Muscle of leg (tissue), 16 donors: ENCODE measurements at places on chromosomes 1 and 21. TPM values are rescaled to one million over a fixed set of nuclear protein-coding genes. Genes with fewer than 3 reads are reported as not detected.

The MTARC2 gene
- 7.0 TPM for total RNA-seq

The KLF17 gene
- total RNA-seq, result 0.13 TPM

The OSCP1 gene
- 7.0 TPM for total RNA-seq

The ILDR2 gene
- total RNA-seq, result 2.5 TPM

The C21orf58 gene
- total RNA-seq, result 4.0 TPM

The FALEC gene
- total RNA-seq, result 0.84 TPM

The VASH2 gene
- total RNA-seq, result 25.3 TPM

The PADI2 gene
- 37.2 TPM for total RNA-seq

The NR0B2 gene
- total RNA-seq, result not detected

The LAMB3 gene
- total RNA-seq, result 0.66 TPM

The GRIK1 gene
- 0.49 TPM for total RNA-seq

The ADAM30 gene
- not detected for total RNA-seq

The LYSMD1 gene
- 14.1 TPM for total RNA-seq

The SPRR2B gene
- not detected for total RNA-seq

The RHCE gene
- 0.44 TPM for total RNA-seq

The ACKR1 gene
- total RNA-seq, result 2.7 TPM

The SHISAL2A gene
- total RNA-seq, result 1.8 TPM

The OR6N1 gene
- not detected for total RNA-seq

The FLG2 gene
- not detected for total RNA-seq

The PER3 gene
- total RNA-seq, result 3.5 TPM

The RHEX gene
- 0.62 TPM for total RNA-seq

The IL20 gene
- not detected for total RNA-seq

The NPPA gene
- 0.93 TPM for total RNA-seq

The LRRC38 gene
- 11.9 TPM for total RNA-seq

The MAN1C1 gene
- 5.2 TPM for total RNA-seq
